Mucosa of descending colon (tissue), 3 donors: ENCODE measurements at places on chromosomes 1 and 21. TPM values are rescaled to one million over a fixed set of nuclear protein-coding genes. Genes with fewer than 3 reads are reported as not detected.
A peak's percentile ranks its signal among the peaks of the same experiment; 100 is the strongest.

DNA sequence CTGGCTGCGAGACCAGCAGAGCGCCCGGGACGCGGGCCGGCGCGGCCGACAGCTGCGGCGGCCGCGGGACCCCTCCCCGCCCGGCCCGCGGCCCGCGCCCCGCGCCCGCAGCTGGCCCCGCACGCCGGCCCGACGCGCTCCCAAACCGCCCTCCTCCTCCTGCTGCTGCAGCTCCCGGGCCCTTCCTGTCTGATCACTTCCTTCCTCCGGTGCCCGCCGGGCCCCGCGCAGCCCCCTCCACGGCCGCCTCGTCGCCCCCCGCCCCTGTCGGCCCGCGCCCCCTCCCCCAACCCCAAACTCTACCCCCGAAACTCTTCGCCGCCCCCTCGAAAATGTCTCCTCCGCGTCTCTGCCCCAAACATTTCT lies 594 bp downstream of the LUZP1 start:
- peak; percentile 69 for DNase-seq

GRCh38 chr1:240237305-240237721 lies 145.6 kb downstream of the FMN2 start:
- no peak for DNase-seq

GRCh38 chr1:43835082-43836021 lies 98.2 kb upstream of the ARTN start:
- no peak for DNase-seq

KCNJ15 gene
- total RNA-seq = 0.44 TPM

- DNase-seq = no peak
These were observed 235.2 kb upstream of the RAB4A start for GRCh38 chr1:229035748-229036082.

- DNase-seq = no peak
These were observed 46.3 kb downstream of the GADD45A start for GRCh38 chr1:67731322-67731721.

- DNase-seq = no peak
These were observed 29.7 kb upstream of the CYP4B1 start for GRCh38 chr1:46769028-46769740.

TCP10L gene
- not detected for total RNA-seq

ANGPTL3 gene
- not detected for total RNA-seq

DNA sequence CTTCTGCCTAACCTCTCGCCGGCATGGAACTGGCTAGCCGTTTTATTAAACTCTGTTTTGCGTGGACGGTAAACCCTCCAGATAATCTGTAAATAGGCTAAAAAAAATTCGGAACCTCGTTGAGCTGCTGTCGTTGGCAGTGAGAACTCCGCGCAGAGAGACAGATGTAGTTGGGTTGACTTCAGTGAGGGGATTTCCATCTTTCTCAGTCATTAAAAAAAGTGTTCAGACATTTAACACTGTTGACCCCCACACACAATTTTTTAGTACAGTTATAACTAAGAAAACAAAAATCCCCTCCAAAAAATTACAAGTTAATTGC lies 464 bp downstream of the PARK7 start:
- DNase-seq = no peak

DNA sequence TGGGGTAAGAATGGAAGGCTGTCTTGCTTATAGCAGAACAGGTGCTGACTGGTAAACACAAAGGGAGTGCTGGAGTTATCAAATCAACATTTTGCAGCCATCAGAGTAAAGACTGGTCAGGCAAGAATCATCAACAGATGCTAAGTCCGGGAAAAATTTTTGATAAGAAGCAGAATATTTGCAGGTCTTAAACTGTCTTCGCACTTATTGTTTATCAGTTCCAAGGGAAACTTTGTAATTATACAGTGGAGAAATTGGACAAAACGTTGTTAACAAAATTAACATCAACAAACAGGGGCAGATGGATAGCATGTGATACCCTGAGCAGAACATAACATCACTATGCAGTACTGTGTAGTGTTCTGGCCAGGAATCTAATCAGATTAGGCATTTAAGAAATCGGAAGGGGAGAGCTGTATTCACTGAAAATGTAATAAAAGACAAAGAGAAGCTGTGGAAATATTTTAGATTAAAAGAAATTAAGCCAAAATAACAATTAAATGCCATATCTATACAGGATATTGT lies 127.1 kb downstream of the DAB1 start:
- DNase-seq = no peak

DNA sequence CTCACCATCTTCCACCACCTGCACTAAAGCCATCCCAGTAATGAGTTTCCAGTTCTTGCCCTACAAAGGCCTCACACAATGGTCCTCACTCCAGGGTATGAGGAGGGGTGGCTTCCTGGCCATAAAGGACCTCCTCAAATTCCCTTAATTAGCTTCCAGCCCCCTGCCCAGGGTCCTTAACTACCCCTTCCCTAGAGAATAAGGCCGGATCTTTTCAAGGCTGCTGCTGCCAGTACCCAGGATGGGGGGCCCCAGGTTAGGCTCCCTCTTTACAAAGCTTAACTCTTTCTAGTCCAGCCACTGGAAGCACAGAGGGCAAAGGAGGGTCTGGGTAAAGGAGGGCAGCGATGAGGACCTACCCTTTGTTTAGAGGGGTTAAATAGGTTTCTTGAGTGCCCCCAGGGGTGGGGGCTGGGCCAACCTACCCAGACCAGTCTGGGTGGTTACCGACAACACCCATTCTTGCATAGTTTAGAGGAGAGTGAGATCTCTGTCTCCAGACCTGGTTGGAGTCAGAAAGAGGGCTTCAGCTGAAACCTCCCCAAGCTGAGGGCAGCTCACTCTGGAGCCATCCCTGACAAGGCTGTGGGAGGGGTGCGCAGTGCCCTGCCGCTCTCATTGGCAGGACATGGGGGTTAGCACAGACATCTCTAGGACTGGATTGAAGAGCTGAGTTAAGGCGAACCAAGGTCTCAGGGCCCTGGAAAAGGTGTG lies 7.1 kb downstream of the BLACAT1 start:
- DNase-seq = no peak

CTSE gene
- 26.1 TPM for total RNA-seq

CFAP57 gene
- not detected for total RNA-seq

- DNase-seq = no peak
These were observed 122.5 kb downstream of the NR5A2 start for GRCh38 chr1:200150006-200150405.

DNA sequence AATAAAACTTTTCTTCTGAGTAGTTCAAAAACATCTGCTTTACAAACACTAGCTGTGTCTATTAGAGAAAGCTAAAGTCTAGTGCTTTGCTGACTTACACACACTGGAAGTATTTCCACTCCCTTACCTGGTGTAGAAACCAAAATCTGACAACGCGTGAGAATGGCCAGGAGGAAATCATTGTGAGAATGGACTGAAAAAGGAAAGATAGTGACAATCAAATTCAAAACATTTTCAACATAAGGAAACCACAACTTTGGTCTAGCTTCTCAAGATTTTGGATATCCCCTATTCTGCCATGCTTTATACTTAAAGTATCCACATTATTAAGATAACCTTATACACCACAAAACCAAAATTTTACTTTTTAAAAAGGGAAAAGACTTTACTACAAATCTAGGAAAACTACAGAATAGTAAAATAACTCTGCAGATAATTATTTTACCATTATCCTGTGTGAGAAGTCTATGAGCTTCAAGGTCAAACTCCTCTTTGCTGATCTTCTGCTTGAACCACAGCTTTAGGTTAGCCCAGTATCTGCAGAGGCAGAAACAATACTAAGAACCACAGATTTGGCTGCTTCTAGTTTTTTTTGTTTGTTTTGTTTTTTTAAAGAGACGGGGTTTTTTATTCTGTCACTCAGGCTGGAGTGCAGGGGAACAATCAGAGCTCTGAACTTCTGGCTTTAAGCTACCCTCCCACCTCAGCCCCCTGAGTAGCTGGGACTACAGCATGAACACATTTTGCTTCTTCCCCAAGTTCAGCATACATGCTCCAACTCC lies 6.6 kb downstream of the TADA1 start:
- DNase-seq = no peak

GRCh38 chr1:151222130-151222529 lies 23.8 kb downstream of the PIP5K1A start:
- no peak for DNase-seq

- no peak for DNase-seq
These were observed 58.3 kb upstream of the IFFO2 start for GRCh38 chr1:19014765-19015164.

NOTCH2 gene
- total RNA-seq = 99.3 TPM

TMEM82 gene
- 16.8 TPM for total RNA-seq

DNA sequence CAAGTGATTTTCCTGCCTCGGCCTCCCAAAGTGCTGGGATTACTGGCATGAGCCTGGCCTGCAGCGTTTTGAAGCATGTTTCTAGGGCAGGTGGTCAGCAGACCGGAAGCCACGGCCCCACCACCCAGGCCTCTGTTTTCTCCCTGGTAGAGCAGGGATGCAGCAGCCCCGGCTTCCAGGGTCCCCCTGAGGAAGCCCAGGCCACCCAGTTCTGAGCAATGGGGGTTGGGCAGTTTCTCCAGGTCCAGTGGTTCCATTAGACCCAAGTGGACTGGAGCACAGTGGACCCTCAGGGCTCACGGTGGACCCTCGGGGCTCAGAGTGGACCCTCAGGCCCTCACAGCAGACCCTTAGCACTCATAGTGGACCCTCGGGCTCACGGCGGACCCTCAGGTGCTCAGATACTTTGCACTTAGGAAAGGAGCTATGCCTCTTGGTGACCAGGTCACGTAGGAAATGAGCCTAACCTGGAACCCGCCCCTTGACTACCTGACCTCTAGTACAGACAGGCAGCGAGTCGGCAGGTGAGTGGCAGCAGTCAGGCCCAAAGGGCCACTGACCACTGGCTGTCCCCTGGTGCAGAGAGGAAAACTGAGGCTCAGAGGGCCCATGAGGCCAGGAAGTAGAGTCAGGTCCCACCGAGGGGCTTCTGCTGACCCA lies 4.6 kb upstream of the FNDC10 start:
- DNase-seq = no peak

GRCh38 chr1:45669379-45669778 lies 17.0 kb downstream of the GPBP1L1 start:
- no peak for DNase-seq

DNA sequence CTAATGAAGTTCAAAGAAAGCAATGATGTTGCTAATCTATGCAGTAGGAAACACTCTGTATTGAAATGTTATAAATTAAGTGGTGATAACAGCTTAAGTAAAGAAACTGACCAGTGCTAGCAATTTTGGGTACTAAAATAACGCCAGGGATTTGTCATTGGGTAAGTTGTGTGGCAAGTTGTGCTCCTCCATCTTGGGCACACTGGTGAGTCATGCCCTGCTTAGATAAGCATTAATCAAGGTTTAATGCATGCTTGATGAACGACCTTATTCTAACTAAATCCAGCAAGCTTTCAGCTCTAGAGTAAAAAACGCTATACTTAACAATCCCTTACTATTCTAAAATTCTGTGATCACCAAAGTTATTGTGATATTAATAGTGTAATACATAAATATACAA lies 25.2 kb downstream of the VAMP4 start:
- no peak for DNase-seq

- no peak for DNase-seq
These were observed 83.4 kb downstream of the LRRN2 start for GRCh38 chr1:204602111-204602579.

GRCh38 chr1:226964068-226964425 lies 24.0 kb downstream of the COQ8A start:
- no peak for DNase-seq

PTPN7 gene
- 6.1 TPM for total RNA-seq
